SJSA1 (cell line): ENCODE measurements at places on chromosomes 1 and 21.

- DNase-seq: no peak
Measured at GRCh38 chr21:45139473-45139872, 65.1 kb downstream of the ADARB1 start.

DNA sequence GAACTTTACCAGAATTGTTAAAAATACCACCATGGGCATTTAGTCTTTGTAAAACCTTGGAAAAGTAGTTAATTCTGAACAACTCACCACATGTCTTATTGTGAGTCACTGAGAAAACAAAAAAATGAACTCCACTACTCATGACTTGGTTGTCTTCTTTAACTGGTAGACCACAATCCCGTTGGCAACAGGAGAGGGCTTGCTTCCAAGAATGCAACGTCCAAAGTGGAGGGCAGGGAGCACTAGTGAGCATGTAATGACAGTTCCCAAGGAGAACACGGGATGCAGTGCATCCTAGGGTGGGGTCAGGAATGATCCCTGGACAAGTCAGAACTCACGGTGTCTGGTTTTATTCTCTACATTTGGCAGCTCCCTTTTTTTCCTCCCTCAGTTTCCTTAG lies 15.2 kb upstream of the HMCN1 start:
- peak; percentile 89 for DNase-seq

- no peak for DNase-seq
Measured at GRCh38 chr1:168676029-168676812, 52.8 kb downstream of the DPT start.

GRCh38 chr1:181175955-181176354 lies 87.5 kb downstream of the IER5 start:
- peak; percentile 19 for DNase-seq

GRCh38 chr1:18957532-18958300 lies 1.2 kb upstream of the IFFO2 start:
- no peak for DNase-seq

DNA sequence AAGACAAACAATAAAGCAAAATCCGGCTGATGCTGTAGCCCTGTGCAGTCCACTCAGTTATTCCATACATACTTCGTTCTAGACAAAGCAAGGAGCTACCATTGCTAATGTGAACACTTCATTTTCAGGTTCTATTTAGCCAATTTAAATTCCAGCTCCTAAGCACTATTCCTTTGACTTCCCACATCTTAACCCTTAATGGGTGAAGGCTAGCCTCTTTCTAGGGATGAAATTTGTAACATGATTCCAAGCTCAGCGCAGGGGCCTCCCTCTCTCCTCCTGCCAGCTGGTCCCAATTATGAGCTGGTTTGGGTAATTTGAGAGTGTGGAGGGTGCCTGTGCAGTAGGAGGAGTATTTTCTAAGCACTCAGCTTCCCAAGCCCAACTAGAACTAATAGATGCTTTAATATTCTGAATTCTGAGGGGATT lies 53.9 kb upstream of the PTGFRN start:
- no peak for DNase-seq

DNA sequence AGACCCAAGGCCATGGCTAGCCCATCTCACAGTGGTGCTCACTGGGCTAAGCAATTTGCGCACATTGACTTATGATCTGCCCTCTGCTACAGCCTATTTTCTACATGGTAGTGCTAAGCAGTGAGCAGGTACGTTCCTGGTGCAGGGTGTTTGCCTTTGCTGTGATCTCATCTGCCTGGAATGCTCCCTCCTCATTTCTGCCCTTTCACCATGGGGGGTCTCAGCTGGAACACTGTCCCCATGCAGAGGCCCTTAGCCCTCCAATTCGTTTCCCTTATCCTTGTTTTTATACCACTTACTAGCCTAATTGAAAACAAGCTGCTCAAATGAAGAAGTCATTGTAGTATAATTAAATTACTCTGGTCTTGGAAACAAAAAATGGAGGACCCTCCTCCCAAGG lies 2.0 kb upstream of the B3GALT5 start:
- DNase-seq: no peak

DNA sequence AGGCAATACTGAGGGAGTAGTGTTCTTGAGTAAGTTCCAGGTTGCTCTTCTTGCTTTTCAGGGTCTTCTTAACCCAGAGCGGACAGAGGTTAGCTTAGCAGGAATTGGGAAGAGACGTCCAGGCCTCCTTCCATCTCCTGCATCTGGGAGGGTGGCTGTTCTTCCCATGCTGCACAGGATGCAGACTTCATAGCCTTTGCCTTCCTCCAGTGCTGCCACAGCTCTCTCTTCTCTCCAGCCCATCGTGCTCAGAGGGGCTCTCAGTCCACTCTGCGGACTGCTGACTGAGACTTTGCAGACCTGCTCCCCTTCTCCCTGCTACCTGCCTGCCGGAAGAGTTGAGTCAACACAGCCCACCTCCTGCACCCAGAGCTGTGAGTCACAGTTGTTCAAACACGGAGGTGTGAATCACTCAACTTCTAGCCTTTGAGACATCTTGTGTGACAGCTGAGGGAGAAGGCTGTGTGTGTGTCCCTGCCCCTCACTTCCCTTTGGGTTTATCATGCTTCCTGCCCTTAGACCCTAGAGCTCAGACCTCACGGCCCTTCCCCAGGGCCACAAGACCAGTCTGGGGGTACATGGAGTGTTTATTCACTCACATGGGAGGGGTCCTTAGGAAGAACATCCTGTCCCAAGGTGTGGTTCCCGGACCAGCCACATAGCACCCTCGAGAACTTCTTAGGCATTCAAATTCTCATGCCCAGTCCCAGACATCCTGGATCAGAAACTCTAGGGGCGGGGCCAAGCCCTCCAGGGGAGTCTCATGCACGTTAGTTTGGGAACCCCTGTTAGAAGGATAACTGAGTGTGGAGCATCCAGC lies 158.3 kb upstream of the CACNA1E start:
- no peak for DNase-seq

GRCh38 chr1:38547321-38547720 lies 312.3 kb downstream of the RRAGC start:
- no peak for DNase-seq

DNA sequence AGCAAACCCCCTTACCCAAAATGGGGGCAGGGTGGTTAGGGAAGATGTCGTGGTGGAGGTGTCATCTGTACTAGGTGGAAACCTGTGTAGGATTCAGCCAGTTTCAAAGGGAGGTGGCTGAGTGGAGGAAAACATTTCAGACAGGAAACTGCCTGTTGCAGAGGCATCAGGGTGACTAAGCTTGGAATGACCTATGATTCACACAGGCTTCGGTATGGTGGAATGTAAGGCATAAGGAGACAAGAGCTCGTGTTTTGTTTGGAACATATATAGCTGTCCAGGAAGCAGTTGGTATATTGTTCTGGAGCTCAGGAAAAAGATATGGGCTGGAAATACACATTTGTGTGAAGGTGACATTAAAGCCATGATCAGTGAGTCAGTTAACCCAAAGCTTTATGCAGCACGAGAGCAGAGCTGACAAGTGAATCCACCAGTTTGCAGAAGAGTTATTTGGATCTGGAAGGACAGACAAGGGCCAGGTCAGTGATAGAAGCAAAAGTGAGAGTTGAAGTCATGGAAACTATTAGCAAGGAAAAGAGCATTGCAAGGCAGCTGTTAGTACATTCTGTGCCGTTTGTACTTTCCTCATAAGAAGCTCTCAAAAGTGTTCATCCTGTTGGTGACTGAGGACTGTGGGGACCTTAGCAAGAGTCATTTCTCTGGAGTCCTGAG lies 12.2 kb downstream of the UTP25 start:
- peak; percentile 86 for DNase-seq

DNA sequence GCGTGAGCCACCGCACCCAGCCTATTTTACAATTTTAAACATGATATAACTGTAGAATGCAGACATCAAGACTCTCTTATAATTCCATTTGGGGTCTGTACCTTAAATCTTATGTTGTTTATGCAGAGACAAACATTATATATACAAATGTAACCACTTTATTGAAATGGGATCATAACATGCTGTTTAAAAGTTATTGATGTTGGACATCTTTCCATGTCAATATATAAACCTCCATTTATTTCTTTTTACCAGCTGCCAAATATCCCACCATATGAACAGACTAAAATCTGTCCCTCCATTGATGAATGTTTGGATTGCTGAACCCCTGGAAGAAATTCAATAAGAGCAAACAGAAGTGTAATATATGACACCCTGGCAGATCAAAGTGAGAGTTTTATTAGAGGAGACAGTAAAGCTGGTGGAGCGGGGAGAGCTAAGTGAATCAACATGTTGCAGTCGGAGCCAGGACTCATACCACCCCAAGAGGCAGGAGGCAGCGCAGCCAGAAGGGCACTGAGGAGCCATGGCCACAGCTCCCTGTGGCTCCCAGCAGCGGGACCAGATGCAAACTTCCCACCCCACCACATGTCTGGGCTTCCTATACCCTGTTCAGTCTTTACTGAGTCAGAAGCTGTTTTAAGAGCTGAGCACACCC lies 4.7 kb upstream of the PCSK9 start:
- no peak for DNase-seq

DNA sequence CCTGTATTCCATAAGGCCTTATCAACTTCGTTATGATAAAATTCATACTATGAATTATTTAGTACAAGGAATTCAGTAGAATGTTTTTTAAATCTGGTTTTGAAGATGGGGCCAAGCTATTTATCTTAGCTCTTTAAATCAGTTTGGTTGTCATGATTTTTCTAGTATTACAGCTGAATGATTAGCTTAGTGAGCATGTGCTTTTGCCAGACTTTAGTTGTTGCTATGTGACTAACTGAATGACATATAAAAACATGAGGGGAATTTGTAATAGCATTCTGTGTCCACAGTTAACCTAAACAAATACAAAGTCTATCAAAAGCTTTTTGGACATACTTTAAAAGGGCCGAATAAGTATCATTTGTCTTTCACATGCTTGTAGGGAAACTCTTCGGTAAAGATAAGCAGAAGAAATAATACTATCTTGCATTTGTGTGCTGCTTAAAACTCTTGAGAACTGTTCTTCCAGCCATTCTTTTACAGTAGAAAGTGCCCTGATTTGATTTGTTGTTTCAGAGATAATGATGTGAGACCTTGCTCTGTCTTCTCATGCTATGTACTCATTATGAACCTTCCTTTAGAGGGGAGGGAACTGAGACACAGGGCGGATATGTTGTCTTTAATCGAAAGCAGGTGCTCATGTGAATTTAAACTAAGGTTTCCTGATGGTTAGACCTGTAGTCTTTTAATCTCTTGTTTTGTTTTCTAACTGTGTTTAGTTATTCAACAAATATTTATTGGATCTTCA lies 18.8 kb downstream of the NEK7 start:
- DNase-seq: peak; percentile 54

GRCh38 chr1:44315521-44315920 lies 39.5 kb downstream of the ERI3 start:
- no peak for DNase-seq

DNA sequence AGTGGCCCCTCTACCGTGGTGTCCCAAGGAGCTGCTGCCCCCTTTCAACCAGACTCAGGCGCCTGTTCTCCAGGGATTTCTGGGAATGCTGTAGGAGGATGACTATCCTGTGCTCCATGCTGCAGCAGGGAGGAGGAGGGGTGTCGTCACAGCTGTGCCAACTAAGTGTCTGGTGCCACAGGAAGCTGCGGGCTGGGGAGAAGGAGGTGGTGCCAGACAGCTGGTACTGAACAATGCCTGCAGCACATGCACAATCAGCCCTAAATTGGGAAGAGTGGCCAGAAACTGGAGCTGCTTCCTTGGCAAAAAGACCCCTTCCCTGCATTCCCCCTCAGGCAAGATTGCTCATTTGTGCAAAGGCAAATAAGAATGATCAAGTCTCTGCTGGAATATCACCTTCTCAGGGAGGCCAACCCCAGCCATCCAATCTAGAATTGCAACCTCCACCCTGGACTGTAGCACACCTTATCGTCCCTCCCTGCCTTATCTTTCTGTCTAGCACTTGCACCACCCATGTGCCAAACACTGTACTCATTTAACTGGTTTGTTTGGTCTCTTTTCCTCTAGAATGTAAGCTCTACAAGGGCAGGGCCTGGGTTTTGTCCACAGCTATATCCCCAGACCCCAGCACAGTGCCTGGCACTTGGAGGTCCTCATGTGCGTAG lies 33.3 kb downstream of the LAMB3 start:
- DNase-seq: no peak

DNA sequence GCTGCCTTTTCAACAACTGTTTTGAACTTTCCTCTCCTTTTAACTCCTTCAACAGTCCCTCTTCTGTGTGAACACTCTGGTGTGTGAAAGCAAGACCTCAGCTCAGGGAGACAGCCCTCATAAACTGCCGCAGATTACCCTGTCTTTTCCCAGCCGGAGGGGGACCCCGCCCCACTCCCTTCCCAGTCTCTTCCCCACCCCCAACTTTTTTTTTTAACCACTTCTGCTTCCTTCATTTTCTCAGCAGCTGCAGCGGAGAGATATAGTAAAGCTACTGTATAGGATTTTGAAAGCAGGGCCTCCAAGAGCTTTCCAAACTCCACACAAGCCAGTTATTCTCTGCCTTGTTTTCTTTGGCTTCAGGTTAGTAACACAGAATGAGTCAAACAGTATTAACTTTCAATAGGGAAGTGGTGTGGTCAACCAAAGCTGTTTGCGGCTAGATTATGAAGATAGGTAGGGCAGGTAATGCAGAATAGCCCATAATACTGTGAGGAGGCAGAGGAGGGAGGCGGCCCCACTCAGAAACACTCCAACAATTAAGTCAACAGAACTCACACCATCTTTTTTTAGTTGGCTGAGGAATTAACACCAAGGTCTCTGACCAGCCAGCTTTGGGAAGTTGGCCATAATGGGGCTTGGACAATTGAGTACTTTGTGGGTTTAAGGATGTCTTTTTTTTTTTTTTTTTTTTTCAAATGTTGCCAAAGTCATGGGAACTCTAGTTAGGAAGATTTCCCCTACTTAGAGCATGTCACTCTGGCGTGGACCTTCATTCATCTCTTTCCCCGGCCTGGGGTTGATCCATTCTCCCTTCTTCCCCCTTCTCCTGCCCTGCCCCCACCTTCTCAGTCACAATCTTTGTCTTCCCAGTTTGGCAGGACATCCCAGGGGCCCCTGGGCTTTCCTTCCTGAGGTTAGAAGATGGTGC lies 177.0 kb downstream of the CLIC6 start:
- no peak for DNase-seq

- DNase-seq: no peak
Measured at GRCh38 chr1:161381707-161382106, 14.0 kb upstream of the CFAP126 start.

DNA sequence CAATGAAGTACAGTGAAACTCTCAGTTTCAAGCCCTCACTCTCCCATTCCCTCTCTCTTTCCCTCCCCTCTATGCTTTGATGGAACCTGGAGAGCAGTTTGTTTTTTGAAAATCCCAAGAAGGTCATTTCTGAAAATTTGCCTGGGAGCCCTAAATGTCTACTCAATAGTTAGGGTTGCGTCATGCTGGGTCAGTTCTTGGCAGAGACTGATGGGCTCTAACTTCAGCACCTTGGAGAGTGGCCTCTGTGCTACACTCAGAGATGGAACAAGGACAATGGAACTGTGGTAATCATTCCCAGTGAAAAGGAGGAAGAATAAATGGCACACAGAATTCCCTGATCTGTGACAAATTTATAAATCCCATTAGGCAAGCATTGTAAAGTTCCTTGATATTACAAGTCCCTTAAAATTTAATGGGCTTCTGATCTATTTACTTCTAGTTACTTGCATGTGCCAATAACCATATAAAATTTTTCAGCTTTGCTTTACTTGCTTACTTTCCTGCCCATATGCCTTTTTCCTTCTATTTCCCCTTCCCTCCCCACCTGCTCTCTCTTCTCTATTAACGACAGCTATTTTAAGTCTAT lies 182.9 kb upstream of the KCND3 start:
- no peak for DNase-seq
